ENCODE measurements at places on chromosomes 12 and 14.

DNA sequence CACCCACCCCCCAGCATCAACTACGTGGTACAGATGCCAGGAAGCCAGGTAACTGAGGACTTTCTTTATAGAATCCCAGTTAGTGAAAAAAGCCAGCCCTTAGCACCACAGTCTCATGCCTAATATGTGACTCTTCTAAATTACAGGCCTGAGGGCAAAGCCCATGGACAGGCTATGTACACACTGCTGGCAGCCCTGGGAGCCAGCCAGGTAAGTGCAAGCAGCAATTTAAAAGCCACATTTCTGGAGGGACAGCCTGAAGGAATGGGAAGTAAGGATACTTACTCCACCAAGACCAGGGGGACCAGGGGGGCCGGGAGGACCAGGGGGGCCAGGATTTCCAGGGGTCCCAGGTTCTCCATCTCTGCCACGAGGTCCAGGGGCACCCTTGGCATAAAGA is 7.0 kb downstream of the COL2A1 start:
- H3K4me1 ChIP-seq = peaks cover 16% of the 10 kb centered on the region
- DNase-seq = no peak
- H3K27ac ChIP-seq = no peak overlapping the region
- no peaks in the 10 kb centered on the region for H3K36me3 ChIP-seq
- H3K27me3 ChIP-seq = peaks cover 94% of the 10 kb centered on the region

DNA sequence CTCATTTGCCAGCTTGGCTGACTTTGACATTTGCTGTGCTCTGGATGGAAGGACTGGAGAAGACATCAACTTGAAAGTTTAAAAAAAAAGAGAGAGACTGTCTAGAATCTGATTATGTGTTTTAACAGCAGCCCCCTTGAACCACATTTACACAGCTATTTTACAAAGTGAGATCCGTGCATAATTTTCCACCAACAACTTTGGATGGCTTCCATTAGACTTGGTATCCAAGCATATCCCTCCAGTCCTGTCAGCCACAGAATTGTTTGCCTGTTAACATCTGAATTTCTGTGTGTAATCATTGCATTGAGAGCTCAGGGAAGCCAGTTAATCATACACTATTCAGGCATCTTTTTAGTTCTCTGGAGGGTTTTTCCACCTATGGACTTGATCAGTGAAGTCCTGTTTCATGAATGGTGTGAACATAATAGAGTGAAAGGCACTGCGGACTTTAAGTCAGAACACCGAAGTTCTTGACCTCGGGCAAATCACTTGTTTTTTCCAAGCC is 93.7 kb downstream of the SAMD4A start:
- peaks cover 35% of the 10 kb centered on the region for H3K27me3 ChIP-seq
- no peak overlapping the region for H3K27ac ChIP-seq
- no peaks in the 10 kb centered on the region for H3K36me3 ChIP-seq
- no peak overlapping the region for H3K4me3 ChIP-seq

DNA sequence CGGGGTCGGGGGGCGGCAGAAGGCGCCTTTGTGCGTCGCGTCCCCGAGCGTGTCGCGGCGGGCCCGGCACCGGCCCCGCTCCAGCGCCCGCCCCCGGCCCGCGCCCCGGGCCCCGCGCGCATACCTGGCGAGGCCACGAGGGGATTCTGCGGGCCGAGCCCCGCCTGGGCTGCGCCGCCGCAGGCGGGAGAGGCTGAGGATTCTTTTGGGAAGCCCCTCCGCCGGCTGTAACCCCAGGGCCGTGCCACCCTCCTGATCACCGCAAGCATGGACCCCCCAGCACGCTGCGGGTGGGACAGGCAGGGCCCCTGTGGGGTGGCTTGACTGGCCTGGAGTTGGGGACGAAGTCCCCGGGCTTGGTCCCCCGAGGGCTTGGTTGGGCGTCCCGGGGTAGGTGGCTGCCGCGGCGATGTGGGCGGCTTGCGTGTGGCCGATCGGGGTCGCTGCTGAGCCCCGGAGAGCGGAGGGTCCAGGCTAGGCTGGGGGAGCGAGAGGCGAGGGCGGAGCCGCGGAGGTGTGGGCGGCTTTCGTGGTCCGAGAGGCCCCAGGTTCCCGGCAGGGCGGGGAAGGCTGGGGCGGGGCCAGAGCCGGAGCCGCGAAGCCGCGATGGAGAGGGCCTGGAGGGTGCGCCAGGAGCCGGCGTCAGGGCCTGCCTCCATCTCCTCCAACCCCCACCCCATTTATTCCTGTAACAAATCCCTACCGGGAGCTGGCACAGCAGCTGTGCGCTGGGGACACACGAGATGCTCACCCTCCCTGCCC is 28.4 kb upstream of the GPR132 start:
- peak; percentile 80 for DNase-seq
- H3K27ac ChIP-seq = peak overlapping the region; percentile 61
- H3K27me3 ChIP-seq = peaks cover 8% of the 10 kb centered on the region

GRCh38 chr12:125406131-125406530 is 340.9 kb downstream of the AACS start:
- no peaks in the 10 kb centered on the region for H3K36me3 ChIP-seq
- H3K4me3 ChIP-seq = no peak overlapping the region
- no peaks in the 10 kb centered on the region for H3K27me3 ChIP-seq
- no peak for DNase-seq
- H3K27ac ChIP-seq = no peak overlapping the region

DNA sequence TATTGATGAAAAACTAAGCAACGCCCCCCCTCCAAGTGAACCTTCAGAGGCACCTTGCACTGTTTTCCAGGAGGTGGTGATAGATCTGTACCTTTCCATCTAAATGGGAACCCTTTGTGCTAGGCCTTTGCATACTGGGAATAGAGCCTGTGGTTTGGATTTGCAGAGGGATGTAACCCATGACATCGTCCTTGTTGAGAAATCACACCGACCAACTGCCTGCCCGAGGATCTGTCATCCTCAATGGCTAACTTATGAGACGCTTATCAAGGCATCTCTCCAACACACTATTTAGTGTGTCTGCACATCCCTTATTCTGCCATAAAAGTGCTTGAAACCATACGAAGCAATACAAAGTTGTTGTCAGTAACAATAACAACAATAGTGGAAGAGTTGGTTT is 22.9 kb downstream of the NTN4 start:
- no peak overlapping the region for H3K27ac ChIP-seq
- H3K36me3 ChIP-seq = no peaks in the 10 kb centered on the region
- H3K4me3 ChIP-seq = no peak overlapping the region
- H3K27me3 ChIP-seq = peaks cover 13% of the 10 kb centered on the region
- no peaks in the 10 kb centered on the region for H3K4me1 ChIP-seq

GRCh38 chr14:101444116-101444515 is 117.2 kb upstream of the DIO3 start:
- no peaks in the 10 kb centered on the region for H3K36me3 ChIP-seq
- no peak overlapping the region for H3K27ac ChIP-seq
- peaks cover 16% of the 10 kb centered on the region for H3K4me1 ChIP-seq
- peaks cover 70% of the 10 kb centered on the region for H3K27me3 ChIP-seq
- DNase-seq = no peak
- H3K4me3 ChIP-seq = no peak overlapping the region

DNA sequence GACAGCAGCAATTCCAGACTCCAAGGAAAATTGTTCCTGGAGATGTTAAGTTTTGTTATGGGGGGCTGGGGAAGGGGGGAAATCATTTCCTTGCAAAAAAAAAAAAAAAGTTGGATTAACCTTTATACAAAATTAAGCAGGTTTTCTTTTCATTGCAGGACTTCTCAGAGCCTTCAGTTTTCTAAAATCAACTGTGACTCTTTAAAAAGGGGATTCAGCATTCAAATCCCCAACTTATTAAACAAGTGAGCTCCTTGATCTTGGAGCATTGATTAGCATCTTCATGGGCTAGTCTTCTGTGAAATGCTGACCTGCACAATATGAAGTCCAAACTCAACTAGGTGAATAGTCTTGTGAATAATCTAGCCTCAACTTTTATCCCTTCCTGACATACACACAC is 7.1 kb downstream of the TC2N start:
- no peaks in the 10 kb centered on the region for H3K27me3 ChIP-seq
- peaks cover 79% of the 10 kb centered on the region for H3K36me3 ChIP-seq
- DNase-seq = no peak
- peak overlapping the region; percentile 80 for H3K27ac ChIP-seq
- H3K4me1 ChIP-seq = peaks cover 88% of the 10 kb centered on the region

- peaks cover 20% of the 10 kb centered on the region for H3K4me1 ChIP-seq
These were observed 9.7 kb upstream of the KRT81 start for GRCh38 chr12:52300796-52301691.

DNA sequence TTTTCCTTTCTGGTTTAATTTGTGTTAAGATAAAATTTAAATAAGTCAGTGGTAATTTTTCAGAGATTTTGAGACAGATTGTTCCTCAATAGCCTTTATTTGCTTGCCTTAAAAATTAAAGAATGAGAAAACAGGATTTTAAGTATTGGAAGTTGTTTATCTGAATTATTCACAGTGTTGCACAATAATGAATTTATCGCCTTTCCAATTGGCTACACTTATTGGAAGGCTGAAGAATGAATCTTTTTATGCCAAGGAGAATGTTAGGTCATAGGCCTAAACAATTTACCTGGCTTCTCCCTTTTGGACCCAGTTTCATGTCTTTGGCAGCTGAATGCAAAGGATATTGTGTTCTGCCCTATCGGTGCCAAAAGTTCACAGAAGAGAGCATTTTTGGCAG is 250.2 kb downstream of the NPAS3 start:
- no peaks in the 10 kb centered on the region for H3K36me3 ChIP-seq
- DNase-seq = no peak
- no peaks in the 10 kb centered on the region for H3K27me3 ChIP-seq
- no peaks in the 10 kb centered on the region for H3K4me1 ChIP-seq

GRCh38 chr14:29892327-29892726 is 35.3 kb downstream of the PRKD1 start:
- no peak overlapping the region for H3K4me3 ChIP-seq
- H3K27ac ChIP-seq = no peak overlapping the region
- no peaks in the 10 kb centered on the region for H3K4me1 ChIP-seq
- H3K27me3 ChIP-seq = no peaks in the 10 kb centered on the region
- no peak for DNase-seq
